AG09309 (cell line): ENCODE measurements at places on chromosomes 1 and 21.

DNA sequence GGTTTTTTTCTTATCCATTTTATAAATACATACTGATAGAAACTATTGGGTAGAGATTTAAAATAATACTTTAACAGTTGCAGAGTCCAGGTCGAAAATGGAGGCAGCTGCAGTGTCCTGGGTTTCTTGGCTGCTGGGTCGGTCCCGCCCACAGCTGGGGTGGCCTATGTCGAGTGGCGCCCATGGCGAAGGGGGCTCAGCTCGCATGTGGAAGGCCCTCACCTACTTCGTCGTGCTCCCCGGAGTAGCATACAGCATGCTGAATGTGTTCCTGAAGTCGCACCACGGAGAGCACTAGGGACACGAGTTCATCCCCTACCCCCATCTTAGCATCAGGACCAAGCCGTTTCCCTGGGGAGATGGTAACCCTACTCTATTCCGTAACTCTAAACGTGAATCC lies 1304.9 kb upstream of the ADGRL2 start:
- no peak for DNase-seq

DNA sequence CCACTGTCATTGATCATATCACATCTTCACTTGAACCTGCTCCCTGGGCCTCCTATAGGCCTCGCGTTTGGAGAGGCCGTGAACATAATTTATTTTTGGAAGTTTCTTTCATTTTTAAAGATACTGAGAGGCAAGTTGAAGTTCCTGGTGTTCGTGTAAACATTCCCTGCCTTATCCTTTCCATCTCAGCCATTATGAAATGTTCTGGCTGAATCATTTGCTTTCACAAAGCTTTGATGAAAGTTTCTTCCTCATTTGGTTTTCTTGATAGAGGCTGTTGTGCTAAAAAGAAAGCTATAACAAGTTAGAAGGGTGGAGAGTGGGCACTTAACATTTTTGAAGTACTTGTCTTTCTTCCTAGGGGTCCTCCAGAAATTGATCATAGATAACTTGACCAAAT lies 15.5 kb downstream of the CAMTA1 start:
- peak; percentile 25 for DNase-seq

- no peak for DNase-seq
Measured at GRCh38 chr1:202272103-202272845, 69.5 kb downstream of the UBE2T start.

DNA sequence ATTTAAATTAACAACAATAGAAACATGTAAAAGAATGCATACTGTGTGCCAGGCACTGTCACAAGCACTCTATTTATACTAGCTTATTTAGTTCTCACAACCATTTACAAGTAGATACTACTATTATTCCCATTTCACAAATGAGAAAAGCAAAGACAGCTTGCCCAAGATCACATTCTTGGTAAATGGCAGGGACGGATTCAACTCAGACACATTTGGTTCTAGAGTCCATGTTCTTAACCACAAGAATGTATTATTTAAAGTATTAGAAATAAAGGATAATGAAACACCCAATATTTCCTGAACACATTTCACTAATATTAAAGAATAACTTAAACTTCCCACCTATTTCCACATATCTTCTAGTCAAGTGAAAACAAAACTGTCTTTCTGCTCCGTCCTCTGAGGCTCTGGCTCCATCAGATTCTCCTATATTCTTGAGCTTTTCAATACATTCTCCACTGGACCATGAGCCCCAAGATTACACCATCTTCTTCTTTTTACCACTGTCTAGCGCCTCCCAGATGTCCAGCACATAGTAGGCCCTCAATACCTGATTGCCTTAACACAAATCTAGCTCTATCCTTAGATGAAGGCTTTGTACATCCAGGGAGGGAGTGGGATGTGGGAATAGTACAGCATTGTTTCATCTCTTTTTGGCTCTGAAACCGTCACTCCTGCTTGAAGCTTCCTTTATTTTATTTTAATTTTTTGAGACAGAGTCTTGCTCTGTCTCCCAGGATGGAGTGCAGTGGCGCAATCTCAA lies 29.3 kb downstream of the SOD1 start:
- no peak for DNase-seq

GRCh38 chr1:46749921-46750404 lies 31.0 kb upstream of the EFCAB14 start:
- no peak for DNase-seq

DNA sequence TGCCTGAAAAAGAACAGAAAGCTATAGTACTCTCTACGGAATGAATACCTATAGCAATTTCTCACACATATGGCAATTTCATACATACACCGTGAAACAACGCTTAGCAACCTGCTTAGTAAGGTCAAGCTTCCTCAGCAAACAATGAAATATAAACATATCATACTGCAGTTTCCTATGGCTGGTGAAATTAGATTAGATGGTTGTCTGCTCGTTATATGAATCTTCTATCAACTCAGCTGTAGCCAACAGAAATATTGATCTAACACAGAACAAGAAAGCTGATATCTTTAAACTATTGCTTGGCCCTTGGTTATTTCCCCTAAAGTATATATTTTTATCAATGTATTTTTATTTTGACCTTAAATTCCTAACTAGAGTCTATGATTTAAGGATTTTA lies 187.8 kb downstream of the SLC44A5 start:
- DNase-seq: no peak

- DNase-seq: no peak
Measured at GRCh38 chr21:35420656-35421055, 371.6 kb upstream of the RUNX1 start.

DNA sequence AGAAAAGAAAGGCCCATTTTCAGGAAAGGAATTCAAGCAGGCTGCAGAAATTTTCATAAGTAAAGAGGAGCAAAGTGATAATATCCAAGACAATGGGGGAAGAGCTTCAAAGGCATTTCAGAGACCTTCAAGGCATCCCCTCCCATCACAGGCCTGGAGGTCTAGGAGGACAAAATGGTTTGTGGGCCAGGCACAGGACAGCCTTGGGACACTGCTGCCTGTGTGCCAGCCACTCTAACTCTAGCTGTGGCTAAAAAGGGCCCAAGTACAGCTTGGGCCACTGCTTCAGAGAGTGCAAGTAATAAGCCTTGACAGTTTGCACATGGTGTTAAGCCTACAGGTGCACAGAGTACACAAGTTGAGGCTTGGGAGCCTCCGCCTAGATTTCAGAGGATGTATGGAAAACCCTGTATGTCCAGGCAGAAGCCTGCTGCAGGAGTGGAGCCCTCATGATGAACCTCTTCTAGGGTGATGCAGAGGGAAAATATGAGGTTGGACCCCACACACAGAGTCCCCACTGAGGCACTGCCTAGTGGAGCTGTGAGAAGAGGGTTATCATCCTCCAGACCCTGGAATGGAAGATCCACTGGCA lies 51.8 kb upstream of the ZSWIM5 start:
- no peak for DNase-seq

- DNase-seq: peak; percentile 5
Measured at GRCh38 chr1:22889213-22889827, 83.3 kb downstream of the LACTBL1 start.

GRCh38 chr21:16028941-16029464 lies 299.2 kb downstream of the USP25 start:
- no peak for DNase-seq

DNA sequence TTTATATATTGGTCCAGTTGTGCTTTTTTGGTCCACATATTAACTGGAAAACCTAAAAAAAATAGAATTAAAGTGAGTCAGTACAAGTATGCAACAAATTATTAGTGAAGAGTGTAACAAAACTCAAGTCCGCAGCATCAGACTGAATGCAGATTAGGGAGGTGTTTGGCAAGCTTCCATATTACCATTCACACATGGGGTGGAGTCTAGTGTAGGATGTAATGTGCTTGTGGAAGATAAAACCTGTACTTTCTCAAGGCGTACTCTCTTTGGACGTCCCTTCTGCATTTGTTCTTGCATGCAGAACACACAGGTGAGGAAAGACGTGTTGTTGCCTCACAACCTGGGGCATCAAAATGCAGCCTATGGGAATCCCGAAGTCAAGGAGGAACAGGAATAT lies 668.7 kb downstream of the MRPL39 start:
- no peak for DNase-seq

- DNase-seq: no peak
Measured at GRCh38 chr1:116502671-116503314, 68.0 kb downstream of the CD58 start.

- DNase-seq: no peak
Measured at GRCh38 chr1:151534662-151535278, 5.3 kb upstream of the TUFT1 start.

DNA sequence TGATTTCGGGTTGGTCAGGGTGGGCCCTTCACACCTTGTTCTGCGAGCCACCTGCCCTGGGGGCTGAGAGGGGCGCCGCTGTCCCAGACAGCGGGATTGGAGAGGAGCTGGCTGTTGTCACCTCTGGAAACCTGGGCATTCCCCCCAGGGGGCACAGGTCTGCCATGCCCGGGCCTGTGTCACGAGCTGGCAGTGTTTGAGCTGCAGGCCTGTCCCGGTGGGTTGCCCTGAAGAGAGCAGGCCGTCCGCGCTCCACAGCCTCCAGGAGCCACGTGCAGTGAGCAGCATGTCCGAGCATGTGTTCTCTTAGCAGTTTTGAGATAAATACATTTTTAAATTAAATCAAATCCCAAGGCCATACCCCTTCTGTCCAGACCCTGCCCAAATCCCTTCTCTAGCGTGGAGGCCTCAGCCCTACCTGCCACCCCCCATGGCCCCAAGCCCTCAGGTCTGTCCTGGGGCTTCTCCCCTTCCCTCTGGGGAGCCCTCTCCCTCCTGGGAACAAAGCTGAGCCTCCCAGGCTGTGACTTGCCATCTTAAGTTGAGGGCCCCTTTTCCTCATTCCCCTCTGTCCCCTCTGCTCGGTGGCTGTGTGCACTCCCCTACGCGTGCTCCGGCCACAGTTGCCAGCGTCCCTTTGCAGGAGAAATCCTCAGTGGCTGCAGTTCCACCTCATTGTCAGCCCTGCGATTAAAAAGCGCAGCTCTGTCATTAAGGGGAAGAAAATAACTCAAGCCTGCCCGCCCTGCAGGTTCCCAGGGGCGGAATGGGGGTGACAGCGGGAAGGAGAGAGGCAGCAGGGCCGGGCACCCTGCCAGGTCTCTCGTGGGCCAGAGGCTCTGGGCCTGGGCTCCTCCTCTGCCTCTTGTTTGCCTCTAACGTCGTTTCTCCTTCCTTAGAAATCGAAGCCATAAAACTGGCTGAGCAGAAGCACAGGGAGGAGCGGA lies 26.6 kb downstream of the SLX9 start:
- no peak for DNase-seq

GRCh38 chr1:51321924-51322280 lies 8.5 kb downstream of the TTC39A start:
- no peak for DNase-seq

DNA sequence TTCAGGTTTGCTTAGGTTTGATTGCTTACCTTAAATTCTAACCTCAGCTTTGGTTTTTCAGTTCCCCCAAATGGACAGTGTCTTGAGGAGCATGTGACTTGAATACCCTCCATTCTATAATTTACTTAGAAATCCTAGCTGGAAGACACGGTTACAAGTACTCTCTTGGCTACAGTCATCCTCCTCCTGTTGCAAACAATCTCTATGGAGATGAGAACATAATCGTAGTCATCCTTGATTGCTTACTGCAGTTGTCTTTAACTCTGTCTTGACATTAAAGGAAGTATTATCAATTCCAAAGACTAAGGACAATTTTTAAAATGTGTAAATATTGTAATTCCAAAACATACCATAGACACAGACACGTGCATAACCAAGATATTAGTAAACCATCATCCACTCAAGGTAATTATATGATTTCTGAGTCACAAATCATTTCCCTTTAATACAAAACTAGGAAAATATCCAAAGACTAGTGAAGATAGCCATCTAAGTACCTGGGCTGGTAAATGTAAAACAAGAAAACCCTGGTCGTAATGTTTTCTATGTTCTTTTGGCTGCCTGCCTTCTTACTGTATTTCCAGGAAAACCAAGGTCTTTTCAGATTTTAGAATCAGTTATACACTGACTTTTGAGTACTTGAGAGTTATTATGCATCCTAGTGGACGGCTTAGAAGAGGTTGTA lies 149.9 kb downstream of the CHRM3 start:
- no peak for DNase-seq

DNA sequence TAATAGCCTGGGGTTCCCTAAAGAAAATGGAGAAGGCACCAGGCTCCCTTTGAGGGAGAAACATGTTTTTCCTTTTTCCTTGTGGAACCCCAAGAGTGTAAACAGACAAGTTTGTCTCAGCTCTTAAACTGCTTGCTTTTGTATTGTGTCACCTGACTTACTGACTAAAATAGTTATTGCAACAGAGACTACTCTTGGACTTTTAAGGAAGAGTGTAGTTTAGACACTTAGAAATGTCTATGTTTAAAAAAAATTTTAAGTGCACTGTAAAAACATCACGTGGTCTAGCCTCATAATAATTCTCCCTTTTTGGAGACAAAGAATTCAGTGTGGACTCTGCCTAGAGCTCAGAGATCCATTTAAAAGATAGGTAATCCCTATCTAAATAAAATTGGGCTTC lies 141.1 kb downstream of the TRIM33 start:
- DNase-seq: no peak

DNA sequence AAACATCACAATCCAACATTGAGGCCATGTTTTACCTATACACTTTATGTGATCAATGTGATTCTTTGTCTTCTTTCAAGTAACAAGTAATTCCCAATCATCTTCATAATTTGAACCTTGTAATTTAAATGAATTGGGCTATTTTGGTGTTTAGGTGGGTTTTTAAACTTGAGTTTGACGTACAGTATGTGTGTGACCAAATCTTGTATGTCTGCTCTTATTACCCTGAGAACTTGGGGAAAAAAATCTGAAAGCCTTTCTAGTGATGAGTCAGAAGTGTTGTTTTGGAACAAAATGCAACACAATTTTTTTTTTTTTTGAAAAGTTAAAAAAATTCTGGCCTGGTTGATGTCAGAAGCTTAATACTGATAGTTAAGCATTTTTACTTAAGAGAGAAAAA lies 68.5 kb downstream of the HHAT start:
- no peak for DNase-seq

GRCh38 chr1:202860744-202861419 lies 28.1 kb downstream of the RABIF start:
- no peak for DNase-seq

GRCh38 chr1:54488065-54488750 lies 59.8 kb upstream of the ACOT11 start:
- peak; percentile 46 for DNase-seq

DNA sequence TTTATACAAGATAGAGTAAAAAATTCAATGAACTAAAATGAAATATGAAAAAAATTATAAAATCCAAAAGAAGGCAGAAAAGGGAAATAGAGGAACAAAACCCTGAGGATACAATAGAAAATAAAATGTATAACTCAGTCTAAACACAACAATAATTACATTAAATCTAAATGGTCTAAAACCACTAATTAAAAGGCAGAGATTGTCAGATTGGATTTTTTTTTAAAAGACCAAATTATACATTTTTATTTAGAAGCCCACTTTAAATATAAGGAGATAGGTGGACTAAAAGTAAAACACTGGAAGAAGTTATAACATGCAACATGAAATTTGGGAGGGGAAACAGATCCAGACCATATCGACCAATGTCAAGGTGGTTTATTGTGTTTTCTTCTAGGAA lies 95.2 kb downstream of the CATSPERE start:
- DNase-seq: no peak

- no peak for DNase-seq
Measured at GRCh38 chr1:242787968-242788367, 263.5 kb upstream of the PLD5 start.
